ENCODE measurements at places on chromosomes 7 and 10. TPM values are rescaled to one million over a fixed set of nuclear protein-coding genes. Genes with fewer than 3 reads are reported as not detected.

YAE1 gene
- total RNA-seq, result 24.6 TPM

CRHR2 gene
- total RNA-seq, result 0.16 TPM

IFIT1 gene
- total RNA-seq, result 13.9 TPM

MBL2 gene
- total RNA-seq, result not detected

AIFM2 gene
- 33.1 TPM for total RNA-seq

ACSL5 gene
- total RNA-seq, result 13.3 TPM

CYP2C9 gene
- not detected for total RNA-seq

GTF2IRD2 gene
- total RNA-seq, result 30.4 TPM

OPN4 gene
- not detected for total RNA-seq

LFNG gene
- total RNA-seq, result 9.1 TPM

LCOR gene
- total RNA-seq, result 53.6 TPM

INMT gene
- 66.7 TPM for total RNA-seq

TRIP6 gene
- total RNA-seq, result 45.3 TPM

COL28A1 gene
- 1.1 TPM for total RNA-seq

AUTS2 gene
- total RNA-seq, result 94.3 TPM

ZNF22 gene
- total RNA-seq, result 34.2 TPM

AKR1C8 gene
- total RNA-seq, result not detected

VAX1 gene
- not detected for total RNA-seq

SFRP4 gene
- total RNA-seq, result 13.3 TPM

HEPACAM2 gene
- total RNA-seq, result 4.4 TPM

STEAP1 gene
- 75.1 TPM for total RNA-seq

RHOBTB1 gene
- 13.4 TPM for total RNA-seq

ZNF783 gene
- 23.9 TPM for total RNA-seq

MYO1G gene
- total RNA-seq, result 2.2 TPM

SLC29A4 gene
- total RNA-seq, result 1.3 TPM

SNX10 gene
- total RNA-seq, result 18.1 TPM

SPDYE5 gene
- total RNA-seq, result not detected

LRRN3 gene
- 1.6 TPM for total RNA-seq

PLEKHS1 gene
- total RNA-seq, result 30.0 TPM

TYW1 gene
- total RNA-seq, result 16.0 TPM

SLC16A9 gene
- 1.2 TPM for total RNA-seq

NUDCD3 gene
- total RNA-seq, result 64.0 TPM

EFCAB10 gene
- total RNA-seq, result not detected

ABCC2 gene
- 3.1 TPM for total RNA-seq
